Fibroblast of the conjunctiva (primary cell): ENCODE measurements at places on chromosomes 2 and 18.

DNA sequence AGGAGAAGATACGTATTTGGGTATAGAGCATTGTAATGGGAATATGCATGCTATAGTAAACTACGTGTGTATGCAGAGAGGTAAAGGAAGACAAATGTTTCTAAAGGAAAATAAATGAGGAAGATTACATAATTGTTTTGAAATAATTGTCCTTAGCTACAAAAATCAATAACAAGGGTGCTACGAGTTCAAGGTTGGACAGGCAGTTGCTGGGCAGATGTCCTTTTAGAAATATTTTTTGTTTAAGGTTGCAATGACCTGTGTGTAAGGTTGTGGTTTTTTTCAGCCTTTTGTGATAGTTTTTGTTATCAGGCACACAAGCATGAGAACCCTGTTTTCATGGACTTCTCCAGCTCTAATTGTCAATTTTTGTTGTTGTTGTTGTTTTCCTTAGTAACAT is 1304.1 kb upstream of the CHAC2 start:
- no peak for DNase-seq

- DNase-seq, result no peak
Observed at GRCh38 chr2:43717322-43717721, 41.1 kb upstream of the C1GALT1C1L start.

GRCh38 chr2:157761520-157761919 is 114.6 kb downstream of the ACVR1 start:
- no peak for DNase-seq

DNA sequence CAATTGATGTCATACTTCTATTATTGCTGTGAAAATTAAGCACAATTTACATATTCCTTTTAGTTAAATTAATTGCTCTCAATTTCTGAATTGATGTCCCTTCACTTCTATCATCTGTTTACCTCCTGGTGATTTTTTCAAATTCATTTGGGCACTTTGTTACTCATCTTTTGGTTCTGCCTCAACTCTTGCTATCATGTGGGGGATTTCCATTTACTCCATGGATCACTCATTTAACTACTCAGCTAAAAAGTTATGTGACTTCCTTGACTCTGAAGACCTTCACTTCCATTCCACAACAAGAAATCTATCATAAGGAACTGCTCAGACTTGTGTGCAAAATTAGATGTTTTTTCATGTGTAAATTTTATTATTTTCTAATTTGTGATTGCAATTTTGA is 126.2 kb downstream of the EHBP1 start:
- no peak for DNase-seq

- no peak for DNase-seq
Observed at GRCh38 chr2:232543928-232544631, 4.6 kb downstream of the CHRNG start.

GRCh38 chr2:200810252-200810997 is 1.3 kb upstream of the BZW1 start:
- DNase-seq, result peak; percentile 62

GRCh38 chr2:241901500-241902351 is 32.2 kb downstream of the RTP5 start:
- no peak for DNase-seq

GRCh38 chr2:29011418-29012060 is 30.4 kb downstream of the TOGARAM2 start:
- DNase-seq, result no peak

- peak; percentile 81 for DNase-seq
Observed at GRCh38 chr2:43178602-43179542, 47.5 kb downstream of the ZFP36L2 start.

DNA sequence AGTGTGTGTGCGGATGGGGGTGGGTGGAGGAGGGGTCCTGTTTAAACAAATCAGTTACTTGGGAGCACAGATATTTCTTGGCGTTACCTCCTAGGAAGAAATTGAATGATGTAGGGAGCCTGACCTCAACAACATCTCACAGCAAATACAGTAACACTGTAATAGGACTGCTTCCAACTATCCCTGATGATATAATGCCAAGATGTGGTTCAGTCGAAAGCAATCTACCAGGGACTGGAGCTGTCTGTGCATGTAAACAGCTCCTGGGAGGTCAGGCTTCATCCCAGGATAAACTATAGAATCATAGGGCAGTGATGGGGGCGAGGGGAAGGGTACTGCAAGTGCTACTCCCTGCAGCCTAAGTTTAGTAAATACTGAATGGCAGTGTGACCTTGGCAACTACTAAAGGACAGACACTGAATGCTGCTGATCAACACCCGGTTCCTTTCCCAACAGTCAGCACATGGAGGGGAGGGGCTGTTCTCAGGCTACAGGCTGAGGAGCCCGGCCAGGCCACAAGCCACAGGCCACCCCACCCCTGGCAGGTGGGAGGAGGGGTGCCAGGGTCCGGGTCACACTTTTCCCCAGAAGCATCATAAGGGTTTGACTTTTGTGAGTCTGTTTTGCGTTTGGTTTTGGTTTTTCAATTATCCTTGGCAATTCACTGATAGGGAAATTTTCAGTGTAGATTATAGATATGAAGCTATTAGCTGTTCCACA is 85.3 kb upstream of the ZNF397 start:
- no peak for DNase-seq

GRCh38 chr2:134261398-134262131 is 7.7 kb downstream of the MGAT5 start:
- peak; percentile 68 for DNase-seq

- no peak for DNase-seq
Observed at GRCh38 chr2:55269645-55269990, 587 bp upstream of the MTIF2 start.

DNA sequence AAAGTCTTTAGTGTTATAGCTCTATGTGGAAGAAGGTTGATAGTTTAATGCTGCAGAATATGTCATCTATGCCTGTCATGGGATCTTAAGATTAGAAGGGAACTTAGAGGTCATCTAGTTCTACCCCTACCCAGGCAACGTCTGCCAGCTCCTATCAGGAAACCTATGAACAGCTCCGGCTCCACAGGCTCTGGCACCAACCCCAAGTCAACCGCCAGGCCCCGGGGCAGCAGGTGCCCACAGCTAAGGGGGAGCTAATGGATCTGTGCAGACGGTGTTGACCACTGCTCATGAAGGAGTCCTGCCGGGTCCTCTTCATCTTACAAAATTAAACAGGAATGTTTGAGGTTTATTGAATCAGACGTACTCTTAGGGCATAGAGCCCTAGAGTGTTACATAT is 440.8 kb upstream of the KLHL29 start:
- DNase-seq, result no peak

- no peak for DNase-seq
Observed at GRCh38 chr18:55523001-55523400, 65.0 kb downstream of the TCF4 start.

- no peak for DNase-seq
Observed at GRCh38 chr2:219643788-219644398, 16.5 kb downstream of the SLC4A3 start.

DNA sequence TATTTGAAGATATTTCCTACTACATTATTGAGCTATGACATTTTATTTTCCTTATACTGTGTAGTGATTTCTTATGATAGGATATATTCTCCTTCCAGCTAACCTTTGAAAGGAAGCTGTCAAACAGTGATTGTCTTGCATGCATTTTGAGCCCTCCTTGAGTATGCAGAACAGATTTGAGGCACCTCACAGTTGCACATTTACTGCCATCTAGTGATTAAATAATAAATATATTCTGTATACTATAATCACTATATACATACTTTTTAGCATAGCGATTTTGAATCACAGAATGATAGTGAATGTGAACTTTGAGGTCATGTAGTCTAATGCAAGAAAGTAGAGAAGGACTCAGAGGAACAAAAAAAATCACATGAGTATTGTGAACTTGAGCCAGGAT is 268.4 kb upstream of the CDH19 start:
- DNase-seq, result no peak

DNA sequence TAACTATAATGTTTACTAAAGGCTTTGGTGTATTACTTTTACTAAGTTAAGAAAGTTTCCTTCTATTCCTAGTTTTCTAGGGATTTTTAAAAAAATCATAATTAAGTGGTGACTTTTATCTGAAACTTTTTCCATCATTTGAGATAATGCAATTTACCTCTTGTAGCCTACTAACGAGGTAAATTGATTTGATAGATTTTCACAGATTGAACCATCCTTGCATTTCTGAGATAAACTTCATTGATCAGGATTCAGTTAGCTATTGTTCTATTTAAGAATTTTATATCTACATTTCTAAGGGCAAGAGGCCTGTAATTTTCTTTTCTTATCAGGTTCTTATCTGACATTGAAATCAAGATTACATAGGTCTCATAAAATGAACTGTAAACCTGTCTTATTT is 178.1 kb downstream of the MIB1 start:
- DNase-seq, result no peak

DNA sequence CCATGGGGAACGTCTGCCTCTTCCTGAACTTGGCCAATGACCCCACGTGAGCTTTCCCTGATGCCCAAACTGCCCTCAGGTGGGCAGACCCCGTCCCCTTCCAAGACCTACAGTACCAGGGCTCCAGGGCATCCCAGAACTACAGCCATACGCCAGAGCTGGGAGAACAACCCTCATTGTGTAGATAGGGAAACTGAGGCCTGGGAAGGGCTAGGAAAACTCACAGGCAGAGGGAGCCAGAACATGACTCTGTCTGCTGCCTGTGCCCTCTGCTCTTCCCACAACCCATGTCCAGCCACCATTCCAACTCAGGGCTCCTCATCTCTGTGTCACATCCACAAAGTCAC is 16.8 kb upstream of the ANKRD53 start:
- DNase-seq, result no peak

DNA sequence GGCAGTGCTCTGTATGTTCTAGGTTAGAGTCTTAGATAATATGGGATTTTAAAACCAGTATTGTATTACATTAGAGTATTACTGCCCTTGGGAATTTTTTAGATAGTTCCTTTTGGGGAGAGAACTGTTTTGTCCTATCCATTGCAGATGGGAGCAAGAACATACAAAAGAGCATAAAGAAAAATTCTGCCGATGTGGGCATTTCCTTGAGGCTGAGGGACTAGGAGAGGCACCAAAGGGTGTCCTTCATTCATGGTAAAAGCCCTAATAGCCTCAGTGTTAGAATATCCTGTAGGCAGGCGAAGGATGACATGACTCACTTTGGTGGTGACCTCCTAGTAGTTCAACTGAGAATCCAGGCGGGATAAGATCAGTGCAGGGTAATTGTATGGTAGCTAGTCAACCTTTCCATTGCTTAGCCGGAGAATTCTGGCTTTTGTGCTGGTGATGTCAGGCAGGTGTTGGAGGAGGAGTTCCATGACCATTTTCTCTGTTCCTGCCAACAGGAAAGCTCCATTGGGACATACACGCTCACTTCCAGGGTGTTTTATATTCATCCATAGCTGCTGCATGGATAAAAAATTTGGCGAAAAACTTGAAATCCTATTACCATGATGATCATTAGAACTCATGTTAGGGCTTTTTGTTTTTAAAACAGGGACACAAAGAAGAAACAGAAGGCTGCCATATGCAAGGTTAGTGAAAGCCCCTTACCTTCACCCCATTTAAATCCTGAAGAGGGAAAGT is 28.1 kb downstream of the EPAS1 start:
- no peak for DNase-seq

GRCh38 chr18:78635093-78635800 is 344.4 kb upstream of the SALL3 start:
- no peak for DNase-seq

DNA sequence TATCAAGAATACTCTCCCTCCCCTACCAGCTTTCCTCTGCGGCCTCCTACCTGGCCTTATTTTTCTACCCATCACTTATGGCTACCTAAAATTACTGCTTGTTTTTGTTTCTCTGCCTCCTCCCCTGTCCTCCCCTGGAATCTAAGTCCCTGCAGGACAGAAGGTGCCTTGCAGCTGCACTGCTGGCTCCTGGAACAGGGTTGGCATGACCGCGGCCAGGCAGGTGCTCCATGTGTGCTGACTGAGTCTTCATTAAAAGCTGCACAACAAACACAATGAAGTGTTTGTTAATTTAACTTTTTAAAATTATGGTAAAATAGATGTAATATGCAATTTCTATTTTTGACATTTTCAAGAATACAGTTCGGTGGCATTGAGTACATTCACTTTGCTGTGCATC is 171.9 kb upstream of the FHL2 start:
- no peak for DNase-seq

GRCh38 chr18:55694291-55694690 is 106.3 kb upstream of the TCF4 start:
- no peak for DNase-seq

DNA sequence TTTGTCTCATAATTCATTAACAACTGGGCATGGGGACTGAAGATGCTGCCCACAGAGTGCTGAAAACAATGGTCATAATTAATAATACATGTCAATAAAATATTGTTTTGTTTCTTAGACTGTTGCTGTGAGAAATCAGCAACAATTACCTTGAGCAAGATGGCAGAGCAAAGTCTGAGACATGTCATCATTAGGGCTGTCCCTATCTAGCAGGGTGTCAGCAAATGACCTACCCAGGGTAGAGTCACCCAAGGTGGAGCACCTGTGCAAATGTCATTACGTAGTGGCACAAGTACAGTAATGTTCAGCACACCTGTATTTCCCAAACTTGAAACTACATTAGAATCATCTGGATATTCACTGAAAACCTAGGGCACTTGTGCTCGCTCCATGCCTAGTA is 10.6 kb upstream of the IL36A start:
- no peak for DNase-seq

GRCh38 chr2:207619764-207620203 is 5.4 kb downstream of the METTL21A start:
- DNase-seq, result no peak

DNA sequence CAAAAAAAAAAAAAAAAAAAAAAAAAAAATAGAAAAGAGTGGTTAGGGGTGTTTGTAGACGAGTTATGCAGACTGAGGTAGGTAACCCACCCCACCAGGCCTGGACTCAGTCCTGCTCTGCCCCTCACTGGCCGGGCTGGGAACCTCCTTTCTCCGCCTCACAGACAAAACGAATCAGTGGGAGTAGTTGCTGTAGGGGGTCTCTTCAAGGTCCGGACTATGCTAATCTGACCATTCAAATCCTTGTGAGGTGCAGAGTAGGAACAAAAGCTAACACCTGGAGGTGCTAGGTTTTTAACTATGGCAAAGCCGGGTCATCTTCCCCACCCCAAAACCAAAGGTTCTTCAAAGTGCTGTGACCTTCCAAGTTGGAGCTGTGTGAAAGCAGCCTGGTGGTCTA is 223.7 kb downstream of the SLC4A3 start:
- no peak for DNase-seq

DNA sequence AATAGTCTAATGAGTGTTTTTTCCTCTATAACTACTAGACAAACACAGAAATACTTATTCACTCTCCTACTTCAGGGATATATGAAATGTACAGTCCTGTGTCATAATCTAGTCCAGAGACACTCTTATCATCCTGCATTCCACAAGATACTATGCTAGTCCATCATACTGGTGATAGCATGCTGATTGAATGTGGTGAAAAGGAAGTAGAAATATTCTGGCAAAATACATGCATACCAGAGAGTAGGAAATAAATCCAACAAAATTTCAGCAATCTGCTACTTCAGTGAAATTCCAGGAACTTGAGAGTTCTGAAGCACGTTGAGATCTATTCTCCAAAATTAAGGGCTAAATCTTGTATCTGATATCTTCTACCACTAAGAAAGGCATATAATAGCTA is 353.9 kb downstream of the PID1 start:
- no peak for DNase-seq

GRCh38 chr18:32152705-32153448 is 37.0 kb upstream of the MEP1B start:
- DNase-seq, result no peak

- DNase-seq, result no peak
Observed at GRCh38 chr18:2431806-2432205, 139.5 kb downstream of the METTL4 start.
